ENCODE measurements at places on chromosomes 13 and 19.

DNA sequence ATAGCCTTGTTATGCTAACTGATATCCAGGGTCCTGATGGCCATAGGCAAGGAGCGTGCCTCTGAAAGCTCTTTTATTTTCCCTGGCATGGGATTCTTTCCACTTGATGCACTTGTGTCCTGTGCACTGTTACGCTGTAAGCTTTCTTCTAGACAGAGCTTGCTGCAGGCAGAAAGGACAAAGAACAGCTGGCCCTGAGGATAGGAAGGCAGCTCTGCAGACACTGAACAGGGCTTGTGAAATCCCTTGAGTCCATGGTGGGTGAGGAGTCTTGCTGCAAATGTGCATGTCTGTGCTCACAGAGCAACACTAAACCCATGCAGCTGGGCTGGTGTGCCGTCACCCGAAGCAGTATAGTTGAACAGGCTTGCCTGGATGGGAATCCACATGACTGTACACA lies 126.6 kb downstream of the AKAP11 start:
- no peak for DNase-seq

- no peak for DNase-seq
These were observed 1.1 kb downstream of the RAB8A start for GRCh38 chr19:16112778-16113177.

DNA sequence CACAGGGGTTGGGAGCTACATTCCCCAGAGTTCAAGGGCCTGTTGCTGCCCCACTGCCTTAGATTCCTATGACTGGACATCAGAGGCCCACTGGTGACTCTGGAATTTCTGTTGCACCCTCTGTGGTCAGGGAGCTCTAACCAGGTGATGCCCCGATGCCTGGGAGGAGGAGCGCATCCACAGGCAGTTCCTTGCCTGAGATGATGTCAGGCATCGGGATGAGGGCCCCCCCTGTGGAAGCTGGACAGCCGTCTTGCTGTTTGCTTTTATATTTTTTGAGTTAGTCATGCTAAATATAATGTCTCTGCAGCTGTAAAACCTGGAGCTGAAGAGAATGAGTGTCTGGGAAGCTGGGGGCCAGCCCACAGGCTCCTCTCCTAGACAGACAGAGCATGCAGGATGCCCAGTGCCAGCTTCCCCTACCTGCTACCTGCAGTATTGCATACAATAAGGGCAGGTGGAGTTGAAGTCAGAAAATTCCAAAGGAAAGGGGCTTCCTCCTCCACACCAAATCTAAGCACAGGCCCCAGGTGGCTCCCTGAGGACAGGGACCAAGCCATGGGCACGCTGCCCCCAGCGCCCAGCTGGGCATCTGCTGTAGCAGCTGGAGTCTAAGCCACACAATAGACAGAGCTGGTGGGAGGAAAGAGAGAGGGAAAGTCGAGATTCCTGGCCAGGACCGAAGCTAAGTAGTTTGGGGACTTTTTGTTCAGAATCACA lies 16.2 kb downstream of the COL4A2 start:
- no peak for DNase-seq

- DNase-seq: no peak
These were observed 88.1 kb downstream of the FLT1 start for GRCh38 chr13:28406733-28407266.

DNA sequence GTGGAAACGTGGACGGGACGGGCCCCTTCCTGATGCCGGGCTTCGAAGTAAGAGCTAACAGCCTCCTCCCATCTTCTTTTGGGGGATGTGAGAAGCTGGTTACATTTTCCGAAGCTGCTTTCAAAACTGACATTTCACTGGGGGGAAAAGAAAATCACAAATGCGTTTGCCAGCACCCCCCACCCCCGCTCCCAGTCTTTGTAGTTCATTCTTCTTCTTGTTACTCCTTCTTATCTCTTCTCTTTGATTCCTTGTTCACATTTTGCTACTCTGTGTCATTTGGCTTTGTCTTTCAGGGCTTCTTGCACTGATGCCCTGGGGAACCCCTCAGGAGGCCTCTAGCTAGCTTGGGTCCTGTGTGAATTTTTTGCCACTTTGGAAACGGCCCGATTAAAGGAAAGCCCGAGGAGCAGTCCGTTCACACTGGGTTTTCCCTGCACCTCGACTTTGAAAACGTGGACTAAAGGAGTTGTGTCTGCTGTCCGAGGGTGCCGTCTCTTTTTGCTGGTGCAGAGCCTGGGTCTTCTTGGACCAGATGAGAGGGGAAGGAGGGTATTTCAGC lies 1.3 kb downstream of the CARM1 start:
- no peak for DNase-seq

GRCh38 chr13:20109037-20109436 lies 51.8 kb downstream of the GJA3 start:
- DNase-seq: no peak

GRCh38 chr19:51064534-51065220 lies at the start of gene KLK13:
TSS of gene KLK13 (minus strand) at chr19:51065092. CDS start at chr19:51065067, 25 bp downstream.
- DNase-seq: no peak

DNA sequence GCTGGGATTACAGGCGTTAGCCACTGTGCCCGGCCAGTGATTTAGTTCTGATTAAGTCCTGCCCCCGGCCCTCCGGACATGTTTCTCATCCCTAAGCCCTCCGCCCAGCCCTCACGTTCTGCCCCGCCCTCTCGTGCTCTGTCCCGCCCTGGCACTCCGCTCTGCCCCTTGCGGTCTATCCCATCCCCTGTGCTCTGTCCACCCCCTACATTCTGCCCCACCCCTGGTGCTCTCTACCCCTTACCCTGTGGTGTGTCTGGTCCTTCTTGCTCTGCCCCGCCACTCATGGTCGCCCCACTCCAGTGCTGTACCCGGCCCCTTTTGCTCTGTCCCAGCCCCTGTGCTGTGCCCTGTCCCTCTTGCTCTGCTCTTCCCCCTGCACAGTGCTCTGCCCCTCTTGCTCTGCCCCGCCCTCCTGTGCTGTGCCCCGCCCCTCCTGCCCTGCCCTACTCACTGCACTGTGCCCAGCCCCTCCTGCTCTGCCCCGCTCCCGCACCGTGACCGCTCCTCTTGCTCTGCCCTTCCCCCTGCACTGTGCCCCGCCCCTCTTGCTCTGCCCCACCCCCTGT lies 3.0 kb downstream of the GTPBP3 start:
- DNase-seq: no peak

DNA sequence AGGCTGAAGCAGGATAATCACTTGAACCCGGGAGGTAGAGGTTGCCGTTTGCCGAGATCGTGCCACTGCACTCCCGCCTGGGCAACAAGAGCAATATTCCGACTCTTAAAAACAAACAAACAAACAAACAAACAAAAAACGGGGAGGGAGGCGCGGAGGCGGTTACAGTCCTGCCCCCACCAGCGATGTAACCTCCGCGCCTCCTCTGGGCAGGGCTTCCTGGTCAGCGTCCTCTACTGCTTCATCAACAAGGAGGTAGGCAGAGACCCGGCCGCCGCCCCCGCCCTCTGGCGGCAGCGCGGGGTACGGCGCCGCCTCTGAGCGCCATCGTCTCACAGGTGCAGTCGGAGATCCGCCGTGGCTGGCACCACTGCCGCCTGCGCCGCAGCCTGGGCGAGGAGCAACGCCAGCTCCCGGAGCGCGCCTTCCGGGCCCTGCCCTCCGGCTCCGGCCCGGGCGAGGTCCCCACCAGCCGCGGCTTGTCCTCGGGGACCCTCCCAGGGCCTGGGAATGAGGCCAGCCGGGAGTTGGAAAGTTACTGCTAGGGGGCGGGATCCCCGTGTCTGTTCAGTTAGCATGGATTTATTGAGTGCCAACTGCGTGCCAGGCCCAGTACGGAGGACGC lies 10.2 kb downstream of the SNRPD2 start:
- DNase-seq: peak; percentile 87

- no peak for DNase-seq
These were observed 852.7 kb upstream of the KLHL1 start for GRCh38 chr13:70960841-70961443.

- DNase-seq: peak; percentile 36
These were observed 90.1 kb downstream of the ERCC5 start for GRCh38 chr13:102935896-102936321.

DNA sequence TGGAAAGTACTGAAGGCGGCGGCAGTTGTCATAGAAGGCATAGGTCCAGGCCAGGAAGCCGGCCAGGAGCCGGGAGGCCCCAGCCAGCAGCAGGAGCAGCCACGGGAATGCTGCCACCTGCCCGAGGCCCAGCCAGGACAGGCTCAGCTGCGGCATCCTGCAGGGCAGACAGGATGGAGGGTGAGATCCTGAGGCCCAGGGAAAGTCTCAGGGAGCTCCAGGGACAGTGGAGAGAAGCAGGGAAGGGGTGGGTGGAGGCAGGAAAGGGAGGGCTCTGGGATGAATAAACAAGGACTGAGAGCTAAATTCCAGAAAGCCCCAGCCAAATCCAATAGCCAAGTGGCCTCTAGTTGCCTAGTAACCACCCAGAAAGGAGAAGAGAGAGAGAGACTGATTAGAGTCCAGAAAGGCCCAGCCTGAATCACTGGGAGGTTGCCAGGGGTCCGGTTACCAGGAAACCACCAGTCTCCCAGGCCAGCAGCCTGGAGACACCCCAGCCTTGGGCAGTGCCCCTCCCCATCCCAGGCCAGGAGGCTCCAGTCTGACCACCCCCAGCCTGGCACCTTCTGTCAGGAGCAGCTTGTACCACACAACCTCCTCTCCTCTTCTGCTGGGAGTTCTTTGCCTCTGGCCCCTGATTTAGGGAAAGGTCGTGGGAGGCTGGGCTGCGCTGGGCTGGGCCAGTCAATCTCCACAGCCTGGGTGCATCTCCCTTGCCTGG lies 7.5 kb upstream of the OR10H5 start:
- no peak for DNase-seq

DNA sequence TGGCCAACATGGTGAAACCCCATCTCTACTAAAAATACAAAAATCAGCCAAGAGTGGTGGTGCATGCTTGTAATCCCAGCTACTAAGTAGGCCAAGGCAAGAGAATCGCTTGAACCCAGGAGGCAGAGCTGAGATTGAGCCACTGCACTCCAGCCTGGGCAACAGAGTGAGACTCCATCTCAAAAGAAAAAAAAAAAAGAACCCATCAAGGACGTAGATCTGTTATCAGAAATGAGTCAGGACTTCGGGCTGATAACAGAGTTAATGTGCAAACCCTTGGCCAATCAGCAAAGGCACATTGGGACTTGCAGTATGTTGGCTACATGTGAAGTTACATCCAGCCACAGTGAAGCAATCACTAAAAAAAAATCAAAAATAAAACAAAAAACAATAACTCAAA lies 4.8 kb upstream of the LGALS7B start:
- no peak for DNase-seq

- no peak for DNase-seq
These were observed 952.1 kb downstream of the DIAPH3 start for GRCh38 chr13:59211606-59212005.

- DNase-seq: peak; percentile 93
These were observed 1.1 kb downstream of the SYT5 start for GRCh38 chr19:55178781-55179599.

DNA sequence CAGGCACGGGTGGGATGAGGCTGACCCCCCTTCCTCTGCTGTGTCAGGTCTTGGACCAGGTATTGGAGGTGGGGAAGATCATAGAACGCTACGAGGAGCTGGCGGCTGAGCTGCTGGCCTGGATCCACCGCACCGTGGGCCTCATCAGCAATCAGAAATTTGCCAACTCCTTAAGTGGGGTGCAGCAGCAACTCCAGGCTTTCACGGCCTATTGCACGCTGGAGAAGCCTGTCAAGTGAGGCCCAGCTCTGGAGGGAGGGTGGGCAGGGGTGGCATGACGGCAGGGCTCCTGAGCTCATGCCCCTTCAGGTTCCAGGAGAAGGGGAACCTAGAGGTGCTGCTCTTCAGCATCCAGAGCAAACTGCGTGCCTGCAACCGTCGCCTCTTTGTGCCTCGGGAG lies 35.3 kb downstream of the SPTBN4 start:
- no peak for DNase-seq

- peak; percentile 5 for DNase-seq
These were observed at the start of gene EDNRB for GRCh38 chr13:77918391-77919245. TSS of gene EDNRB (minus strand) at chr13:77918831. CDS start at chr13:77918573, 258 bp downstream.

GRCh38 chr19:6433663-6434062 lies at the start of gene SLC25A41:
TSS of gene SLC25A41 (minus strand) at chr19:6433763. CDS start at chr19:6433693, 70 bp downstream.
- no peak for DNase-seq

GRCh38 chr13:33994826-33995502 lies 177.0 kb downstream of the RFC3 start:
- DNase-seq: no peak

GRCh38 chr13:26442541-26442940 lies 114.9 kb upstream of the WASF3 start:
- no peak for DNase-seq

DNA sequence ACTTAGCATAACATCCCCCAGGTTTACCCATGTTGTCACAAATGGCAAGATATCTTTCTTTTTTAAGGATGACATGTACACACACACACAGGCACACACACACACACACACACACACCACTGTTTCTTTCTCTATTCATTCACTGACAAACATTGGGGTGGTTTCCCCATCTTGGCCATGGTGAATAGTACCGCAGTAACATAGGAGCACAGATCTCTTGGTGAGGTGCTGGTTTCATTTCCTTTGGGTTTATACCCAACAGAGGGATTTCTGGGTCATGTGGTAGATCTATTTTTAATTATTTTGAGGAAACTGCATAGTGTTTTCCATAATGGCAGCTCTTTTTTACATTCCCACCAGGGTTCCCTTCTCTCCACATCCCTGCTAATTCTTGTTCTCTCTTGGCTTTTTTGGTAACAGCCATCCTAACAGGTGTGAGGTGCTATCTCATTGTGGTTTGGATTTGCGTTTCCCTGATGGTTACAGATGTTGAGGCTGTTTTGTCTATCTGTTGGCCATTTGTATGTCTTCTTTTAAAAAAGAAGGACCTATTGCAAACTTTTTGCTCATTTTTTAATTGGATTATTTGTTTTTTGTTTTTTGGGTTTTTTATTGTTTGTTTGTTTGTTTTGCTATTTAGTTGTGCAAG lies 251.7 kb upstream of the IRS2 start:
- DNase-seq: no peak

GRCh38 chr13:80189889-80190597 lies 150.9 kb downstream of the SPRY2 start:
- DNase-seq: no peak

GRCh38 chr19:55426042-55426441 lies 17.1 kb downstream of the SHISA7 start:
- no peak for DNase-seq

- DNase-seq: no peak
These were observed 106.9 kb upstream of the UBL3 start for GRCh38 chr13:29957320-29957719.

GRCh38 chr13:110138010-110138699 lies 168.8 kb downstream of the COL4A1 start:
- peak; percentile 78 for DNase-seq

- no peak for DNase-seq
These were observed 582.6 kb downstream of the SLITRK6 start for GRCh38 chr13:85216576-85216975.
